CD4-positive, alpha-beta memory T cell (primary cell): ENCODE measurements at places on chromosomes 12 and 14. TPM values are rescaled to one million over a fixed set of nuclear protein-coding genes. Genes with fewer than 3 reads are reported as not detected.

The TNFAIP2 gene
- 5.1 TPM for total RNA-seq

The VRTN gene
- total RNA-seq = not detected

DNA sequence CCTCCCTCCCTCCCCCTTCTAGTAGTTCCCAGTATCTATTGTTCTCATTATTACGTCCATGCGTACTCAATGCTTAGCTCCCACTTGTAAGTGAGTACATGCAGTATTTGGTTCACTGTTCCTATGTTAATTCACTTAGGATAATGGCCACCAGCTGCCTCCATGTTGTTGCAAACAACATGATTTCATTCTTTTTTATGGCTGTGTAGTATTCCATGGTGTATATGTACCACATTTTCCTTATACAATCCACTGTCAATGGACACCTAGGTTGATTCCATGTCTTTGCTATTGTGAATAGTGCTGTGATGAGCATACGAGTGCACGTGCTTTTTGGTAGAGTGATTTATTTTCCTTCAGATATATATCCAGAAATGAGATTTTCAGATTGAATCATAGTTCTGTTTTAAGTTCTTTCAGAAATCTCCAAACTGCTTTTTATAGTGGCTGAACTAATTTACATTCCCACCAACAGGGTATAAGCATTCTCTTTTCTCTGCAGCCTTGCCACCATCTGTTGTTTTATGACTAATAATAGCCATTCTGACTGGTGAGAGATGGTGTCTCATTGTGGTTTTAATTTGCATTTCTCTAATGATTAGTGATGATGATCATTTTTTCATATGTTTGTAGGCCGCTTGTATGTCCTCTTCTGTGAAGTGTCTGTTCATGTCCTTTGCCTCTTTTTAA is 17.9 kb upstream of the CLEC7A start:
- DNase-seq = no peak

GRCh38 chr14:79093531-79093930 is 923.4 kb downstream of the NRXN3 start:
- no peak for DNase-seq

DNA sequence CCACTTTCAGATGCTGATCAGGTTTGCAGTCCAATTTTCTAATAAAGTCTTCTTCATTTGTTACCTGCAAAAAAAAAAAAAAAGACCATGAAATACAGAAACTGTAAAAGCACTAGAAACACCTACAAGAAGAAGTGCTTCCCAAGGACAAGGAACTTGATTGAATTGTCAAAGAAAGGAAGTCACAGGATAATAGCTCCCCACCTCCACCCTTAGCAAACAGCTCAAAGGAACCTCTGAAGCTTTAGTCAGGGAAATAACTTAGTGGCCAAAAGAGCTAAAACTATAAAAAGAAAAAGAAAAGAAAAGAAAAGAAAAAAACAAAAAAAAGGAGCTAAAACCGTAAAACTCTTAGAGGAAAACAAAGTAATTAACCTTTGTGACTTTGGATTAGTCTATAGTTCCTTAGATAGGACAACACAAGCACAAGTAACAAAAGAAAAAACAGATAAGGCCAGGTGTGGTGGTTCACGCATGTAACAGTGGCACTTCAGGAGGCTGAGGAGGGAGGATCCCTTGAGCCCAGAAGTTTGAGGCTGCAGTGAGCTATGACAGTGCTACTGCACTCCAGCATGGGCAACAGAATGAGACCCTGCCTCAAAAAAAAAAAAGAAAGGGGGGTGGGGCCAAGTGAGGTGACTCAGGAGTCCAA is 28.5 kb downstream of the ZFYVE1 start:
- no peak for DNase-seq

- no peak for DNase-seq
These were observed 130.1 kb downstream of the SAMD4A start for GRCh38 chr14:54697001-54697400.

The KRT72 gene
- total RNA-seq = 7.7 TPM

DNA sequence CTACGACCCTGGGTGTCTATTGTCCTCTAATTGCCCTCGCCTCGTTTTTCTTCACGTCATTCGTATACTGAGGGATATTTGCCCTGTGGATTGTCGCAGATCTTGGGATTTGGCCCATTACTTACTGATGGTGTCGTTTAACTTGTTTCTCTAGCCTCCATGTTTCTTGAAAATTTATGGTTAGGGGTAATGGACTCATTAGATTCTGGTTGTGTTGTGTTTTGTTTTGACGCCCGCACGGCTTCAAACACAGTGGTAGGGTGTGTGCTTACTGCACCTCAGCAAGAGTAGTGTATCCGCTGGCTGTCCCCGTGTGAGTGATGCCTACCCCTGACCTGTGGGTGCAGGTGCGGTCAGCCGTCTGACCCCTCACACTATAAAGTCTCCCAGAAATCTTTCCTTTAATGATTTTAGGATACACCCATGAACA is 874 bp upstream of the RNU6-8 start:
- peak; percentile 36 for DNase-seq
